ENCODE measurements at places on chromosomes 12 and 14.

DNA sequence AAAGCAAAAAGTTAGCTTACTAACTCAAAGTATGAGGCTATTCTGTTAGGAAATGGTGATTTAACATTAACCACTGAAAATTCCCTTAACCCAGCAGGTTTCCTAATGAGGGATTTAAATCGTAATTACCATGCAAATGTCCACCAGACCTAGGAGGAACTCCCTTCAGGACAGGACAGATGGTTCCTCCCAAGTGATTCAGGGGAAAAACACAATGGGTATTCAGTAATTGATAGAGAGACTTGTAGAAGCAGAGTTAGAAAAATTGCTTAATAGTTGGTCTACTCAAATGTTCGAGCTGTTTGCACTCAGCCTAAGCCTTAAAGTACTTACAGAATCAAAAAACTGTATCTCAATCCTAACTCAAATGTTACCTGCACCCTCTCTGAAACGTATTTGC is 21.6 kb downstream of the RERGL start:
- DNase-seq: no peak

GRCh38 chr14:86084097-86084496 is 554.2 kb downstream of the FLRT2 start:
- DNase-seq: no peak

- no peak for DNase-seq
These were observed 322.1 kb downstream of the CCDC91 start for GRCh38 chr12:28512406-28512805.

DNA sequence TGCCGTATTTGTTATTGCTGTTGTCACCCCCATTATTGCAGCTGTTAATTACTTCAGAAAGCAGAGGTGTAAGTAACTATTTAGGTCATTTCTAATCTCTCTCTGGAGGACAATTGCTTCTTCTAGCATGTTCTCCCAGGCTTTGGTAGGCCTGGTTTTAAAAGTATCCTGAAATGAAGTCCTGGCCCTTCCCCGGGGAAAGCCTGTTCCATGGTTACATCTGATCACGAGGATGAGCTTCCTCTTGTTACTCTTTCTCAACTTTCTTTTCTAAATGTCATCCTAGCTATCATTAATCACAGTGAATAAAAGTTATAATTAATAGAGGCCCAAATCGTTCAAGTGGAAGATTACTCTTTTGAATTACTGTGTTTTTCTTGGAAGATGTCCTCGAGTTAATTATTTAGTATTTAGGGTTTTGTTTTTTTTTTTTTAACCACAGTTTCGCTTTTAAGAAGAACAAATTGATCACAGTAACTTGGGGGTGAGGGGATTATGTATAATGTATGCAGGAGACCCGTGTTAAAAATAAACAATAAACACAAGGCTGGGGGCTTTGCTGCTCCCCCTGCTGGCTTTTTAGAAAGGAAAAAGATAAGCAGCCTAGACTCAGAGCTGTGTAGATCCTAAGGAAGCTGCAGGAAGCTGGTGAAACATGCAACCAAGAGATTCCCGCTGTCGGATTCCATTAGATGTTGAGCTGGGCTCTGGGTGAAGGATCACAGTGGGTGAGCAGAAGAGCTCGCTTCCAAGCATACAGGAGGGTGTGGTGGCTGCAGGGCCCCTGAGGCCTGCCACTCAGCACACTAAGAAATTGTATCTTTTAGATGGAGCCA is 420.1 kb downstream of the FUT8 start:
- no peak for DNase-seq

DNA sequence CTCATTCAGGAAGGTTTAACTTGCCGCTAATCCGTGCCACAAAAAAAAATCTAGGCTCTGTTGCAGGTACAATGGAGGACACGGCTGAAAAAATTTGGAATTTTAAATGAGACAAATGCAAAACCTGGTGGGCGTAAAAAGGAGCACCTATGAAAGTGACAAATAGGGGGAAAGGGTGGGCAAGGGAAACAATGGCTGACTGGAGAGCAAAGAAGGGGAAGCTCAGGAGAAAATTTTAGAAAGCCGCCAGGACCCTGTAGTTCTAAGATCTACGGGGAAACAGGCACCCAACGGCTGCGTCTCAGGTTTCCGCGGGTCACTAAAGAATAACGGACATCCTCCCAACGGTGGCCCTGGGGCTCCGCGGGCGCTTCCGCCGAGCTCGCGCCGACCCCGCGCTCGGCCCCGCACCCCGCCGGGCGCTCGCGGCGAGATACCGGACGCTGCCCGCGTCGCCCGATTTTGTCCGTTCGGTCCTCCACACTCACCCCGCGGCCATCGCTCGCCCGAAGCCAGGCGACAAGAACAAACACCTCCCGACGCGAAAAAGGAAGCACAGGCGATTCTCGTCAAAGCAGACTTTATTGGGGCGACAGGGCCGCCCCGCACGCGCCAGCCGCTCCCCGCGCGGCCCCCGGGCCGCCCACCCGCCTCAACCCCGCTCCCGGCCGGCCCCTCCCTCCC is 1.1 kb upstream of the YY1 start:
- DNase-seq: no peak

DNA sequence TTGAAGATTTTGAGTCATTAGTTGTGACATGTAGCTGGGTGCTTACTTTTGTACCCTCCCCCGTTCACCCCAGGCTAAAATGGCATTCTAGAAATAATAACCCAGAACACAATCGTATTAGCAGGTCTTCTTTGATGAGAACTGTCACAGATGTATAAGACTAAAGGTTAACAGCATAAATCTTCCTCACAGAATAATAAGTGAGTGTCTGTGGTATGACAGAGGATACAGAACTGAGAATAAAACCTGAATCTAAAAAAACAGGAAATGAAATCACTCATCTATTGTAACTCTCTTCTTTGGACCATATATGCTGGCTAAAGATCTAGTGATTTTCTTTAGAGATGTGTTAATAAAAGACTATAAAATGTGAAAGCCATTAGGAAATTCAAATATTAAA is 746.6 kb downstream of the LRFN5 start:
- DNase-seq: no peak

DNA sequence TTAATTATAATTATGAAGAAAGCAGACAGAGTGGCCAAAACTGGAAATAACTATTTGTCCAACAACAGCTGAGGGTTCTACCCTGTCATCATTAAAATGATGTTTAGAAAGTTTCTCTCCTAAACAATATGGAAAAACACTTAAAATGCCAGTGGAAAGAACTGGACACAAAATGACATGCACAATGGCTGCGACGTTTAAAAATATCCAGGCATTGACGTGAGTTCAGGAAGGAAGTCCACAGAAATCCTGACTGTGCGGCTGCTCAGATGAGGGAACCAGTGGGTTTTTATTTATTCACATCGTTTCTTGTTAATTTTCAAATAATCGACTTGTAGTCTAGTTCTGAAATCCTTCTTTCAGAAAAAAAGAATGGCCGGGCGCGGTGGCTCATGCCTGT is 58.3 kb downstream of the CCNK start:
- no peak for DNase-seq

- no peak for DNase-seq
These were observed 104.6 kb downstream of the BICD1 start for GRCh38 chr12:32211066-32211899.

GRCh38 chr14:38098074-38098836 is 109.4 kb upstream of the SSTR1 start:
- DNase-seq: no peak

DNA sequence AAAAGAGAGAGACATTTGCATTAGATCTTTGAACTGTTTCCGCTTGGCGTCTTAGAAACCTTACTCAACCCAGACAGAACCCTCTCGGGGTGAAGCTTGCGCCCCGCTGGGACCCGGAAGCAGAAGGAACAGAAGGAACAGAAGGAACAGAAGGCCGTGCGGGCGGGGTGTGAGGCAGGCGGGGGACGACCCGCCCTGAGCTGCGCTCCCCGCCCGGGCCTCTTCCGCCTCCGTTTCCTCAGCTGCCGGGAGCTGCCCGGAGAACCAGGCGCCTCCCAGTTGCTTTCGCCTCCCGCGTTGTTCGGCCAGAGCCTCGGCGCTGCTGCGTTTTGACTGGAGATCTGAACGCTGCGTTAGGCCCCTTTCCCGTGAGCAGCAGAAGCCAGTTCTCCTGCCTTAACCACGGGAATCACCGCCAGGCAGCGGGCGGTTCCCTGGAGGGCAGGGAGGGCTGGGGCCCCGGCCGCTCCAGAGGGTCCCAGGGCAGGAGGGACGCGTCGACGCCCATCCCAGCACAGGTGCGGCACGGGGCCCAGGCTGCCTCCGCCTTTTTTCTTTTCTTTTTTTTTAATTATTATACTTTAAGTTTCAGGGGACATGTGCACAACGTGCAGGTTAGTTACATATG is 19.3 kb upstream of the MMP17 start:
- no peak for DNase-seq

DNA sequence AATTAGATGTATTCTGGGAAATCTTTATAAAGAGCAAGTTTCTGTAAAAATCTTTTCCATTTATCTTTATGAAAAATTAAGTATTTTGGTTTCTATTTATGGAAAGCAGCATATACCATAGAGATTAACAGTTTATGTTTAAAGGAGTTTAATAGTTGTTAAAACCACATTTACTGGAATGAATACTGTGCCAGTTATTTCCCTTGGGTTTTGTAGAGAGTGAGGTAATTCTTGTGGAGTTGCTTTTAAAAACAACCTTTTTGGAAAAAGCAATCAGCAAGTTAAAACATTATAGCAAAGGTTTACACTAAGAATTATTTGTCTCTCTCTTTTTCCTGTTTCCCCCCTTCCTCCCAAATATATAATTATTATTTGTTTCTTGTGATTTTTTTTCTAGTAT is 34.9 kb downstream of the AEBP2 start:
- no peak for DNase-seq

DNA sequence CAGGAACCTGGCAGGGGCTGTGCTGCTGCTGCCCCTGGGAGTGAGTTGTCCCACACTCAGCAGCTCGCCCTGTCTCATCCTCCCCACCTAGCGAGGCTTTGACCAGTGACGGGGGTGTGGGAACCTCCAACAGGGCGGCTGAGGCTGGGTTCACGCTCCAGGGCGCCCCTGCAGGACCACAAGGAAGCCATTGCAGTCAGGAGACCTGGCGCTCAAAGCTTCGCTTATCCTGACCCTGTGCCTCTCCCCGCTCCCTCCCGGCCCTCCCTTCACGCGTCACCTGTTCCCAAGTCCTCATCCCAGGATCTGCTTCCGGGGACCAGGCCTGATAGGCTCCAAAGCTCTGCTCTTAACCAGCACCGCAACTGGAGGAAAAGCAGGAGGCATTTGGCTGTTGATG is 272.0 kb upstream of the SFSWAP start:
- DNase-seq: no peak

DNA sequence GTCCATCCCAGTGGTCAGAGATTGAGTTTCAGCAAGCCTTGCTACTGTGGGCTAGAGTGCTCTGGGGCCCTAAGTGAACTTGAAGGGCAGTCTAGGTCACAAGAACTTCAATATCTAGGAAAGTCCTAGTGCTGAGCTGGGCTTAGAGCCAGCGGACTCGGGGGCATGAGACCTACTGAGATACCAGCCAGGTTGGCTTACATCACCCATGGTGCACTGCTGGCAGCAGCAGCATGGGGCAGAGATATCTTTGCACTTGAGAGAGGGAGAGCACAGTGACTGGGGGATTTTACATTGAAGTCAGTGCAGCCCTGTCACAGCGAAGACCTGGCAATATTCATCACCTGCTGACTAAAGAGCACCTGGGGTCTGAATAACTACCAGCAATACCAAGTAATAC is 158.3 kb upstream of the PRKD1 start:
- no peak for DNase-seq

DNA sequence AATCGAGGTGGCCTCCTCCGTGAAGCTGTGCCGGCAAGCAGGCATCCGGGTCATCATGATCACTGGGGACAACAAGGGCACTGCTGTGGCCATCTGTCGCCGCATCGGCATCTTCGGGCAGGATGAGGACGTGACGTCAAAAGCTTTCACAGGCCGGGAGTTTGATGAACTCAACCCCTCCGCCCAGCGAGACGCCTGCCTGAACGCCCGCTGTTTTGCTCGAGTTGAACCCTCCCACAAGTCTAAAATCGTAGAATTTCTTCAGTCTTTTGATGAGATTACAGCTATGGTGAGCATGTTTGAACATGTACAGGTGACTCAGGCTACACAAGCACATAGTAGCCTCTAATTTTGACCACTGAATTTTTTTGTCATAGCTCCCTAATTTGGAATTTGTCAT is 59.7 kb downstream of the ATP2A2 start:
- DNase-seq: no peak

DNA sequence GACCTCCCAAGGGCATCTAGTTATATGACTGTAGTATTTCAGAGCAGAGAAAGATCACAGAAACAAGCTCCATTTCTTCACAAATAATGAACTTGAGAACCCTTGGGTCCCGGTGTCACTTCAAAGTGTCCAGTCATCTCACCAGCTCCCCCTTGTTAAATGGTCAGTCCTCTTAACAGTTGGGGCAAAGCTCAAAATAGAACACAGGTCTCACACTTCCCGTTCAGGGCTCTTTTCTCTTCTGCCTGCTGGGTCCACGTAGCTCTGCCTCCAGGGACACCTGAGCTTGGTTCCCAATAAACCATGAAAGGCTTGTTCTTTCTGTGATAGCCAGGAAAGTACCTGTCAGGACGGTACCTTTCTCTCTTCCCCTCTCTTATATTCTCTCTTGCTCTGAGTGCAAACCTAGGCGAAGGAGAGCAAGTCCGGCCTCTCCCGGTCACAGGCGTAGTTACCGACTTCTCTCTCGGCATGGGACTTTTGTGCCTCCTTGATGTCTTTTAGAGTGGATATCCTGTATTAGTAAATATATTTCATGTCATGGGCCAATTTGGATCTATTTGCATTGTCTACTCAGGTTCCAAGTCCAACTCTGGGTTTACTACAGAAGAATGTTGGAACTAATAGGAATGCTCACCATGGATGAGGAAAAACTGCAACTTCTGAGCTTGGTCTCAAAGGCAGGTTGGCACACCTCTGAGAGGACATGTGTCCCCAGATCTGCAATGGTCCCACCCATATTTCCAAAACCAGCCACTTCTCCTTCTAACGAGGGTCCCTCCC is 118.8 kb upstream of the PARP11 start:
- no peak for DNase-seq

- peak; percentile 65 for DNase-seq
These were observed 10.0 kb downstream of the TUBA1B start for GRCh38 chr12:49121047-49121696.

DNA sequence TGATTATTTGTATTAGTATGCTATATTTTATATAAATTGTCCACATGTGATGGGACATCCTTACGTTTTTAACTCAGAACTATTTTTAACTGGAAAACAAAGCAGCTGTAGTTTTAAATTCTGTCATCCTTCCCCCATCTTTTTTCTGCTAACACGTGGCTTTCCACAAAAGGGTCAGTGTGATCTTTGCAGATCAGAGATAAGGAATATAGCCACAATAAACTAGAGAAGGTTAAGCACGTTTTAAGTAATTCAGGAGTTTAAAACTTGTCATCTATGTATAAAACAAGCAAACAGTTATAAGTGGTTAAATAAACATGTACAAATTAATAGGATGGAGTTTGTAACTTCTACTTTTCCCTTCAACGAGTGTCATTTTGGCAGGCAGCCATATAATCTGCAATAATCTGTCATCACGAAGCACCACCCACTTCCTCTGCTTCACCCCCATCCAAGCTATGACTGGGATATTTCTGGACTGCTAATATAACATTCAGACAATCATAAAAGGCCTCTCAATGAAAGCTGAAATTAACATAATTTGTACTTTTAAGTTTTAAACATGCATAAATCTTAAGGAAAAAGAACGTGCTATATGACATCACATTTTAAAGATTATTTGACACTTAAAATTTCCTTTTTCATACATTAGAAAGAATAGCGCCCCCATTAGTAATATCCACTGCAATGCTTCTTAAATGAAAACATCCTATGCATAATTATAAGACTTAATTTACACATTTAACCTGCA is 15.3 kb downstream of the TAOK3 start:
- DNase-seq: peak; percentile 90

- DNase-seq: no peak
These were observed 501.5 kb upstream of the USP15 start for GRCh38 chr12:61758661-61759060.

- DNase-seq: no peak
These were observed 37.4 kb downstream of the RASSF8 start for GRCh38 chr12:25995906-25996305.
